ENCODE measurements at places on chromosomes 12 and 14.

DNA sequence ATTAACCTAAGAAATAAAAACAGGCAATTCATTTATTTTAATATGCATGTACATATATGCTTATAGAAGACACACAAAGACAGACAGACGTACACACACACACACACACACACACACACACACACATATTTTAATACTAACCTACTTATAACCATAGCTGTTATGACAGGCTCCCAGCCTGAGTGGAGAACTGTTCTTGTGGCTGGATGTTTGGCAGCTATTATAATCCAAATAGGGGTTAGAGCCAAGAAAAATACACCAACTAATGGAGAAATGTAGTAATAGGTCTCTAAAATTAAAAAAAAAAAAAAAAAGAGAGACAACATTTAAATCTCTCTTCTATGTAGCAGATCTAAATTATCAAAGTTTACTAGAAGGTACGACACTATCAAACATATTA, 91.8 kb downstream of the SLC41A2 start:
- no peaks in the 10 kb centered on the region for H3K27me3 ChIP-seq
- no peaks in the 10 kb centered on the region for H3K36me3 ChIP-seq
- DNase-seq: no peak
- no peaks in the 10 kb centered on the region for H3K4me1 ChIP-seq
- H3K4me3 ChIP-seq: no peak overlapping the region
- no peak overlapping the region for H3K27ac ChIP-seq

GRCh38 chr14:91417120-91417982, at the start of gene CCDC88C:
TSS of gene CCDC88C (minus strand) at chr14:91417820. CDS start at chr14:91417690, 130 bp downstream.
- DNase-seq: peak; percentile 41
- H3K4me3 ChIP-seq: peak within 1 kb of the TSS; percentile 52
- no peaks in the 10 kb centered on the region for H3K36me3 ChIP-seq
- H3K27me3 ChIP-seq: no peaks in the 10 kb centered on the region
- H3K27ac ChIP-seq: peak within 1 kb of the TSS; percentile 41

- no peak for DNase-seq
- H3K4me3 ChIP-seq: no peak overlapping the region
- H3K27me3 ChIP-seq: no peaks in the 10 kb centered on the region
- H3K4me1 ChIP-seq: peaks cover 8% of the 10 kb centered on the region
- H3K36me3 ChIP-seq: no peaks in the 10 kb centered on the region
Measured at GRCh38 chr14:81309511-81309910, 88.8 kb upstream of the GTF2A1 start.

DNA sequence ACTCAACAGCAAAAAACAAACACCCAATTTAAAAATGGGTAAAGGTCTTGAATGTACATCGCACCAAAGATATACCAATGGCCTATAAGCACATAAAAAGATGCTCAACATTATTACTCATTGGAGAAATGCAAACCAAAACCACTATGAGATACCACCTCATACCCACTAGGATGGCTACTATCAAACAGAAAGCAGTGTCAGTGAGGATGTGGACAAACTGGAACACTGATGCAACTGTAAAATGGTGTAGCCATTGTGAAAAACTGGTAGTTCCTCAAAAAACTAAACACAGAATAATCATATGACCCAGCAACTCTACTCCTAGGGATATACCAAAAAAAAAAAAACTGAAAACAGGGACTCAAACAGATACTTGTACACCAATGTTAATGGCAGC, 49.3 kb downstream of the CDK17 start:
- no peak overlapping the region for H3K27ac ChIP-seq
- no peaks in the 10 kb centered on the region for H3K4me1 ChIP-seq
- H3K27me3 ChIP-seq: no peaks in the 10 kb centered on the region
- H3K36me3 ChIP-seq: no peaks in the 10 kb centered on the region

DNA sequence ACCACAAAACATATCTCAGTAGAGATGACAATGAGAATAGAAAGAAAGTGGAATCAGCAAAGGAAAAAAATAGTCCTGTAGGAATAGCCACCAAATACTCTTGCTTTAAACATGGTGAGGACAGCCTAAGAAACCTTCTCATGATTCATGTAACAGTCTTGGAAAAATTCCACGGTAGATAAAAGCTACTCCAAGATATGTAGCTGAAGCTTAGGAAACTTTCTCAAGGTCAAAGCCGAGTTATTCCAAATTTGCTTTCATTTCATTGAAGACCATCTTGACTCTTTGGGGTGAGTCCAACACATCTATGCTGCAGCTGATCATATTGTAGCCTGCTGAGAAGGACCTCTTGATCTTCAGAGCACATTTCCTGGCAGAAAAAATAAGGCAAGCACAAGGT, 157.6 kb downstream of the PAH start:
- no peaks in the 10 kb centered on the region for H3K36me3 ChIP-seq
- no peak overlapping the region for H3K4me3 ChIP-seq
- no peak for DNase-seq
- no peaks in the 10 kb centered on the region for H3K27me3 ChIP-seq
- H3K27ac ChIP-seq: no peak overlapping the region

DNA sequence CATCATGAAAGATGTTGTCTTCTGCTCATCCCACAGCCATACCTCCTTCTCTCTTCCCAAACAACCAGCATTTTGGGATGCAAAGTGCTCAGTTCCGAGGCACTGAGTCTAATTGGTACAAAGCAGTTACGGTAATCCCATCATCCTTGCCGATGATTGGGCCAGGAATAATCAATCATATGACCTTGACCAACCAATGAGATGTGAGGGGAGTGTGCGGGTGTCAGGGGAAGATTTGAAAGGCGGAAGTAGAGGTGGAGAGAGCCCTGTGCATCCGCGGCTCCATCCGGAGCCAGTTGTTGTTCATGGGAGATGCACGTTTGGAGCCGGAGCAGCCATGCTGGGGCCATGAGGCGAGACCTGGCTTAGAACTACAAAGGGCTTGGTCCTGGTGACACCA, 67.3 kb downstream of the SYNE3 start:
- H3K36me3 ChIP-seq: no peaks in the 10 kb centered on the region
- no peak for DNase-seq
- no peak overlapping the region for H3K4me3 ChIP-seq
- H3K4me1 ChIP-seq: no peaks in the 10 kb centered on the region

DNA sequence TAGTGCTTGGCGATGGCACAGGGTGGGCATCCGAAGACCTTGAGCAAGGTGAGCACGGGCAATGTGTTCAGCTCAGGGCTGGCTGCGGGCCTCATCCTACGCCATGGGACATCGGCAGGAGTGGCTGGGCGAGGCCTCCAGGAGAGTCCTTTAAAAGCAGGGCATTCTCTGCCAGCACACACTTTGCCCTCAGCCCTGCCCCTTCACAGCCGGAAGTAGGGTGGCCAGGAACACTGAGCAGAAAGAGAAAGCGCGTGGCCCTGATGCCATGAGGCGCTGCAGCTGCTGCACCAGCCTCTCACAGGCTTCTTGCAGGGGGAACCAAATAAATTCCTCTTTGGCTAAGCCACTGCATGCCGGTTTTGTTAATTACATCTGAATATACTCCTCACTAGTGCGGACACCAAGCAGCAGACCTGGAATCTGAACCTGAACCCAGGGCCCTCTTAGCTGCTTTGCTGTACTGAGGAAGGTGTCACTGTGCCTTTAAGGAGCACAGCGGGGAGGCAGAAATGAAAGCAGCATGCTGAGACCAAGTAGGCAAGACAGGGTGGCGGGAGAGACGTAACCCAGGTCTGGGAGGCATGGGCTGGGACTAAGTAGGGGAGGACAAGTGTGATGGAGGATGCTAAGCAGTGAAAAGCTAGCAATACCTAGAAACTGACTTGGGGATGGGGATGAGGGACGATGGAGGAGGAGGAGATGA, 155.2 kb downstream of the TTC7B start:
- no peaks in the 10 kb centered on the region for H3K36me3 ChIP-seq
- H3K27me3 ChIP-seq: no peaks in the 10 kb centered on the region
- no peak overlapping the region for H3K27ac ChIP-seq
- no peak overlapping the region for H3K4me3 ChIP-seq
- no peak for DNase-seq

GRCh38 chr12:25694072-25694471, 141.0 kb upstream of the LMNTD1 start:
- H3K27ac ChIP-seq: no peak overlapping the region
- no peak overlapping the region for H3K4me3 ChIP-seq
- no peaks in the 10 kb centered on the region for H3K36me3 ChIP-seq
- no peaks in the 10 kb centered on the region for H3K27me3 ChIP-seq

GRCh38 chr12:6097411-6097810, 27.1 kb downstream of the VWF start:
- H3K36me3 ChIP-seq: no peaks in the 10 kb centered on the region
- H3K27me3 ChIP-seq: no peaks in the 10 kb centered on the region
- DNase-seq: peak; percentile 3
- H3K4me3 ChIP-seq: no peak overlapping the region
- H3K4me1 ChIP-seq: no peaks in the 10 kb centered on the region

GRCh38 chr12:11649413-11650285, at the start of gene ETV6:
TSS of gene ETV6 (plus strand) at chr12:11649674. CDS start at chr12:11650128, 454 bp downstream.
- H3K27me3 ChIP-seq: no peaks in the 10 kb centered on the region
- H3K4me1 ChIP-seq: peaks cover 9% of the 10 kb centered on the region
- H3K36me3 ChIP-seq: no peaks in the 10 kb centered on the region
- peak; percentile 70 for DNase-seq

- no peaks in the 10 kb centered on the region for H3K27me3 ChIP-seq
- H3K27ac ChIP-seq: no peak overlapping the region
- H3K36me3 ChIP-seq: no peaks in the 10 kb centered on the region
- no peak overlapping the region for H3K4me3 ChIP-seq
Measured at GRCh38 chr14:99545586-99545985, 58.4 kb downstream of the CCDC85C start.

GRCh38 chr12:70507442-70507841, 129.8 kb downstream of the PTPRB start:
- H3K36me3 ChIP-seq: no peaks in the 10 kb centered on the region
- no peak overlapping the region for H3K27ac ChIP-seq
- no peak overlapping the region for H3K4me3 ChIP-seq
- no peak for DNase-seq
- H3K4me1 ChIP-seq: no peaks in the 10 kb centered on the region

GRCh38 chr14:88614218-88614907, 51.5 kb downstream of the ZC3H14 start:
- H3K27me3 ChIP-seq: no peaks in the 10 kb centered on the region
- no peak overlapping the region for H3K27ac ChIP-seq
- no peak for DNase-seq
- no peaks in the 10 kb centered on the region for H3K36me3 ChIP-seq
- no peak overlapping the region for H3K4me3 ChIP-seq
- no peaks in the 10 kb centered on the region for H3K4me1 ChIP-seq

DNA sequence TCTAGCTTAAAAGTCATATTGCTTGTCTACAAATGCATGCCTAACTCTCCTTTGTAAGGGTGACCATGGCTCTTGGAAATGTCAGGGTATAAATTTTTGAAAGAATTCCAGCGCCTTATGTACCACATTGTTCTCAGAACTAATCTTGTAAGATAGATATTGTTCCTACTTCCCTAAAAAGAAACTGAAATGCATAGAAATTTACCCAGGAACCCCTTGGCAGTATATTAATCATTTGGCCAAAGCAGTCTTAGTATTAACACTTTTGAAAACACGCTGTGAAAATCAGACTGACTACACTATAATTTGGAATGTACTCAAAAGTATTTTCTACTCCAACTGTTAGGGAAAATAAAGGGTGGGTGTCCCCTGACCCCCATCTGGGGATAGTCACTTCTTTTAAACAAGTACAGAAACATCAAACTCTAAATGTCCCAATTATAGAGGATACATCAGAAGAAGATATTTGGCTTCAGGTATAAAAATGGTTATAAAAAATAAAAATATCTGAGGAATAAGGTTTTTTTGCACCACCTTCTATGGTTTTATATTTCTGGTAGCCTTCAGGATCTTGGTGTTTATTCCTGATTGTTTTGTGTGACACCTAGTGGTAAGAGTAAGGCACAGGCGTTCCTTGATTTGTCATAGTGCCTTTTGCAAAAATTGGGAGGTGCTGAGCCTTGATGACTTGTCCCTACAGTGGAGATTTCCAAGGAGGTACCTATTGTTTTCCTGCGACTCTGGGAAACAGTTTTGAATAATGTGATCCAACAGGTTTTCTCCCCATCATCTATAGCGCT, 2.2 kb upstream of the NFKBIA start:
- no peaks in the 10 kb centered on the region for H3K4me1 ChIP-seq
- H3K36me3 ChIP-seq: peaks cover 15% of the 10 kb centered on the region
- H3K27ac ChIP-seq: peak overlapping the region; percentile 44
- no peak overlapping the region for H3K4me3 ChIP-seq

DNA sequence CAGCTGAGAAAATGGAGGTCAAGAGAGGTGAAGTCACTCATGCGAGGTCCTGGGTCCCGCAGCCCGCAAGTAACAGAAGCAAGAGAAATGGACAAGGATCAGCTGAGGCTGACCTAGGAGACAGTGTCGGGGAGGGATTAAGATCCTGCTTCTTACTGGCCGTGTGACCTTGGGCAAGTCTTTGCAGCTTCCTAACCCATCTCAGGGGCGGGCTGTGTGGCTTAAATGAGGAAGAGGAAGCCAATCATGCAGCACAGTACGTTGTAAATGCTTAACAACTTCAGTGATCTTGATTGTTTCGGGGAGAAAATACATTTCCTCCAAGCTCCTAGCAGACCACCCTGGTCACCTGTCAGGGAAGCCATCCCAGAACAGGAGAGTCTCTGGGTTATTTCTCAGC, 7.1 kb upstream of the PGF start:
- DNase-seq: no peak
- H3K36me3 ChIP-seq: no peaks in the 10 kb centered on the region
- no peaks in the 10 kb centered on the region for H3K27me3 ChIP-seq
- no peak overlapping the region for H3K4me3 ChIP-seq
- no peaks in the 10 kb centered on the region for H3K4me1 ChIP-seq
- H3K27ac ChIP-seq: no peak overlapping the region

DNA sequence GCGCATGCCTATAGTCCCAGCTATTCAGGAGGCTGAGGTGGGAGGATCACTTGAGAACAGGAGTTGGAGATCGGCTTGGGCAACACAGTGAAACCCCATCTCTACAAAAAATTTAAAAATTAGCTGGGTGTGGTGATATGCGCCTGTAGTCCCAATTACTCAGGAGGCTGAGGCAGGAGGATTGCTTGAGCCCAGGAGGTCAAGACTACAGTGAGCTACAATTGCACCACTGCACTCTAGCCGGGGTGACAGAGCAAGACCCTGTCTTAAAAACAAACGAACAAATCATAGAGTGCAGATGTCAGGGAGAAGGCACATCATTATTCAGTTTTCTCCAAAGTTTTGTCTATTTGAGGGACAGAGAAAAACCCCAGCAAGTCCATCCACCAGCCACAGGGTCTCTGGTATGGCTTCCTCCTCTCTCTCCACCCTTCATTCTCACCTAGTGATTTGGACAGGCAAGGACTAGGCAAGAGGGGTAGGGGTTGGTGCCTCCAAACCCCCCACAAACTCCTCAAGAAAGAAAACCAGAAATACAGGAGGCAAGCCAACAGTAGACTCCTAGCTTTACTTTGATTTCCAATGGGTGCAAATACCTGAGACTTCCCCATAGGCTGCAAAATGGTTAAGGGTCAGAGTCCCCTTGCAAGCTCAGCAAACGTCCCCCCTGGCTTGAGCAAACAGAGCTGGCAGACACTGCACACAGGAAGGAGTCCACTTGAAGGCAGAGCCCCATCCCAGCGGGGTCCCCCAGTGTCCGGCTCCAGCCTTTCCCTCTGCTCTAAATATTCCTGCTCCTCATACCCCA, 26.5 kb upstream of the RPLP0 start:
- DNase-seq: no peak

GRCh38 chr12:24778486-24779304, 170.2 kb downstream of the BCAT1 start:
- no peaks in the 10 kb centered on the region for H3K4me1 ChIP-seq
- H3K27ac ChIP-seq: no peak overlapping the region
- H3K4me3 ChIP-seq: no peak overlapping the region
- DNase-seq: no peak

All from breast epithelium (tissue), 4 donors.